ENCODE measurements at places on chromosomes 13 and 19.
A peak's percentile ranks its signal among the peaks of the same experiment; 100 is the strongest.

DNA sequence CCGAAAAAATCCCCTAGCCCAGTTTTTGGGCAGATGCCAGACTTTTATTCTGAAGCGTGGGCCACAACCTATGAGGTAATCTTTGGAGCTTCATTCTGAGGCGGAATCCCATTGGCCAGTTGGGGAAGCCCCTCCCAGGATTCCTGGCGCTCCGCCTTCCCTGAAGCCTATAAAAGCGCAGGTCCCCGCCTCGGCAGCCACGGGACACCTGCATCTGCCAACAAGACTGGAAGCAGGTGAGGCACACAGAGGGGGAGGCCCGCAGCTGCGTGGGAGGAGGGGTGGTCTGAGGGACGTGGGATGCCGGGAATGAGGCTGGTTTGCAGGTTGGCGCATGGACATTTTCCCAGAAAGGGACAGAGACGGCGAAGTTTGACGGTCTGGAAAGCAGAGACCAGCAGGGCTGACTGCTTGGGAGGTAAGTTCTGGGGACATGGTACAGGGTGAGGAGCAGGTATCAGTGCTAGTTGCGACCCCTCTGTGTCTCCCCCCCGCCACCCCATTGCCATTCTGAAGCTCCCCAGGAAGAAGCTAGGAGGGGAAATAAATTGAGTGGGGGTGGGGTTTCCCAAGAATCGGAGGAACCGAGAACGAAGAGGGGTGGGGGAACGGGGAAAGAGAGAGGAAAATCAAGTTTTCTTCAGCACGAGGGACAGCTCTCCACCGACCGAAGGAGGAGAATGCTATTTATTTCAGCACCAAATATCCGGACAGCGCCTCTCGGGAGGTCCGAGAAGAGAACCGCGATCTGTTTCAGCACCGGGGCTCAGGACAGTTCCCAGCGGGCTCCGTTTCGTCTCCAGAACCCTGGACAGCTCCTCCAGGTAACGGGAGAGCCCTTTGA, 22.4 kb upstream of the FEM1A start:
- peak; percentile 41 for DNase-seq

DNA sequence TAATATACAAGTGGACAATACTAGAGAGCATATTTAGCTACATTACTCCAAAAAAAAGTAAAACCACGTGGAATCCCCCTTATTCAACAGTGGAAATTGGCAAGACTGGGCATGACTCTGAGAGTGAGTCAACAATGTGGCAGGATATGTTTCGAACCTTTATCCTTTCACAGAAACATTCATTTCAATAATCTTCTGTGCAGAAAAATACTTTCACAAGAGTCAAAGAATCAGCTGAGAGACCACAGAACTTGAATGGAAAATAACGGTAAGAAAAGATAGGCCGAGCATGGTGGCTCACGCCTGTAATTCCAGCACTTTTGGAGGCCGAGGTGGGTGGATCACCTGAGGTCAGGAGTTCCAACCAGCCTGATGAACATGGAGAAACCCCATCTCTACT, 25.1 kb upstream of the CD70 start:
- no peak for DNase-seq

GRCh38 chr19:54449701-54450069, 686 bp downstream of the LENG8 start:
- no peak for DNase-seq

GRCh38 chr19:17716309-17716929, 2.9 kb upstream of the MAP1S start:
- DNase-seq, result no peak

- no peak for DNase-seq
These were observed 541.4 kb upstream of the SLITRK5 start for GRCh38 chr13:87129602-87130300.

DNA sequence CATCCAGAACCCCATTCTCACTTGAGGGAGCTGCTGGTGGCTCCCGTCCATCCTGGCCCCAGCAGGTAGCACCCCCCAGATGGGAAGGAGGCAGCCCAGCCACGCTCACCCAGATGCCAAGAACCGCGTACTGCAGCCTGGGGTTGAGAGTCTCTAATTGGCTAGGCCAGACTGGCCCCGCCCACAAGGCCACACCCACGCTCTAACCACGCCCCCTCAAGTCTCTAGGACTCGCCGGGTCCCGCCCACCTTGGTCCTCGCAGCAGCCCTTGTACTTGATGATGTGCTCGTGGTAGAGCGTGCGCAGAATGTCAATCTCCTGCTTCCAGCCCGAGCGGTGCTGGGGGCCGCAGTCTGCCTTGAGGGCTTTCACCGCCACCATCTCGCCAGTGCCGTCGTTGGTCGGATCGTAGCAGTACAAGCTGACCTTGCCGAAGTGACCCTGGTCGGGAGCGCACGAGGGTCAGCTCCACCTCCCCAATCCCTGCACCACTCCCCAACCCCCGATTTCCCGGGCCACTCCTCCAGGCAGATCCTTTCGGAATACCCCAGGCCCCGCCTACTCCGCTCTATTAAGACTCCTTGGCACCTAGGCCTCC, 14.5 kb upstream of the ICAM3 start:
- no peak for DNase-seq

DNA sequence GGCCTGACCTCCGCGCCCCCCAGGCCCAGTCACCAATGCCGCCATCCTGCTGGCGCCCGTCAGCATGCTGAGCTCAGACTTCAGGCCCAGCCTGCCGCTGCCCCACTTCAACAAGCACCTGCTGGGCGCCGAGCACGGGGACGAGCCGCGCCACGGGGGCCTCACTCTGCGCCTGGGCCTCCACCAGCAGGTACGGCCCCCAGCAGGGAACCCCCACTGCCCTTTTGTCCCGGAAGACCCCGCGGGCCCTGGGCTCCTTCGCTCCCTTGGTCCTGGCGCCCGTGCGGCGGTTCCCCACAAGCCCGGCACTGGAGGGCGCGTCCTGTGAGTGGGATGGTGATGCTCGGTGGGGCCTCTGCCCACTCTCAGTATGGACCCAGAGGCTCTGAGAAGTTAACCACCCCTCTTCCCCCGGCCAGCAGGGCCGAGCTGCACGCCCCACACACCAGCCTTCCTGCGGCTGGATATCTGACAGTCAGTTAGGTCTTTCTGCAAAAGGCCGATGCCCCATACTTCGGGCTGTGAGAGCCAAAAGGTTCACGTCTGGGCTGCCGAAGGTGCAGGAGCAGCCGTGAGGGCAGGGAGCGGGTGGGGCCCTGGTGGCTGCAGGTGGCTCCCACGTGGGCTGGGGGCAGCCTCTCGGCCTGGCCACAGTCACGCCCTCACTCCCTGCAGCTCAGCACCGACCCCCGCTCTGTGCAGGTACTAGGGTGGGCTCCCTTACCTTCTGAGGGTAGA, 8.0 kb downstream of the WDR18 start:
- DNase-seq, result no peak

DNA sequence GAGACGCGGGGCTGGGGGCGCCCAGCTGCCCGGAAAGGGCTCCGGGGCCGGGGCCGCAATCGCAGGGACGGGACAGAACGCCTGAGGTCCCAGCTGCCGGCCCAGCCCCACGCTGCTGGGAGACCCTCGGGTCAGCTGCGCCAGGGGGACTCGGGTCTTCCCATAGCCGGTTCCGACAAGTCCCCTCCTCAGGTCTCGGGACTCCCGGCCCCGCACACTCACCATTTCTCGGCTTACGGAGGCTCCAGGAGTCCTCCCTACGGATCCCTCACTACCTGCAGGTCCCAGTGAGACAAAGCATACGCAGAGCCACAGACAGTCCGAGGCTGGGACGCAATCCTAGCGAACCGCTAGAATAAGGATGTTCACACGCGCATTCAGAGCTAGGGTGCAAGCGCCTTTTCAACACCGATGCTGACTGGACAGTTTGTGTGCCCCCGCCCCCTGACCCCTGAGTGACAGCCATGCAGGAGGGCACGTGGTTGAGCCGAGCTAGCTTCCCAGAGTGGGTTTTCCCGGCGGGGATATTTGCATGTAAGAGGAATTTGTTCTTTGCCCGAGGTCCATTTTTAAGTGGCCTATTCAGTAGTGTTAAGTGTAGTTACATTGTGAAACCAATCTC, 13.6 kb downstream of the ZNF490 start:
- DNase-seq, result no peak

- DNase-seq, result no peak
These were observed 175.1 kb upstream of the KL start for GRCh38 chr13:32840989-32841713.

DNA sequence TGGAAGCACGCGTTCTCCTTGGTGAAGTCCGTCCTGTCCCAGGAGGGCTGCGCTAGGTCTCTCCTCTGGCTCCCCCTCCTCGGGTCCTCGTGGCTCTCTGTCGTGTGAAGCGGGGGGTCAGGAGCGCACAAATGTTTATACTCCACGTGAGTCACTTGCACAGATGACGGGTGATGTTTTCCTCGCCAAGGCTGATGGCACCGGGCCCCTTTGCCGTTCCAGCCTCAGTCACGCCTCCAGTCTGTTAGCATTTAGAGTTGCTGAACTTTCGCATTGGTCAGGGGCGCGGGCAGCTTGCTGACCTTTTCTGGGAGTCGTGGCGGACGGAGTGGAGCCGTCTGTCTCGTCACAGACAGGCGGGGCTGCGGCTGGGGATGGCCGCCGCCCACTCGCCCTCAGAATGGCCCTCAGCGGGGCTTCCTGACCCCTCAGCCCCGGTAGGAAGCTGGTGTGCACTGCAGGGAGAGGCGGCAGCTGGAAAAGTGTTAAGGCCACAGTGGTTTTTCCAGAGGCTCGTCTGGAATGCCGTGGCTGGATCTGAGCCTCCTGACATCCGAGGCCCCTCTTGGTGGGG, 13.7 kb downstream of the KLHL26 start:
- DNase-seq, result no peak

- no peak for DNase-seq
These were observed 741.1 kb downstream of the DIAPH3 start for GRCh38 chr13:59422646-59423045.

DNA sequence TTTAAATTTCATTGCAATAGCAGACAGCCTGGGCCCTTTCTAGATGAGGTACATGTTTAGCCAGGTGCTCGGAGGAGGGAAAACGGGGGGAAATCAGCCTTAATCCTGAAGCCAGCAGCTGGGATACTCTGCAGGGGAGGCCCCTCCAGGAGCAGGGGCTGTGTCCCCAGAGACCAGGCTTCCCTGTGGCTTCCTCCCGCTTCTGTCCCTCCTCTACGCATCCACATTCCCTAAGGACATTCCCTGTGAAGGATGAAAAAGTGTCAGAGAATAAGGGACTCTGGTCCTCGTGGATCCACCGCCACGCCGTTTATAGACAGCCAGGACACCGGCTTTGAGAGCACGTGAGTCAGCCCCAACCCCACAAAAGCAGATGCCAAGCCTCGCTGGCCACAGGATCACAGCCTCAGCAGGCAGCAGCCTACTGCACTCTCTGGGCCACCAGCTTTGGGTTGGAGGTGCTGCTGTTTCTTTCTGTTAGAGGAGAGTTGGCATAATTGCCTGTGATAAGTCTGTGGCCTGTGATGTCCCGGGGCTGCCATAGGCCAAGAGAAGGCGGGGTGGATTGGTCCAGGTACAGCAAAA, 36.7 kb upstream of the RANBP3 start:
- no peak for DNase-seq

DNA sequence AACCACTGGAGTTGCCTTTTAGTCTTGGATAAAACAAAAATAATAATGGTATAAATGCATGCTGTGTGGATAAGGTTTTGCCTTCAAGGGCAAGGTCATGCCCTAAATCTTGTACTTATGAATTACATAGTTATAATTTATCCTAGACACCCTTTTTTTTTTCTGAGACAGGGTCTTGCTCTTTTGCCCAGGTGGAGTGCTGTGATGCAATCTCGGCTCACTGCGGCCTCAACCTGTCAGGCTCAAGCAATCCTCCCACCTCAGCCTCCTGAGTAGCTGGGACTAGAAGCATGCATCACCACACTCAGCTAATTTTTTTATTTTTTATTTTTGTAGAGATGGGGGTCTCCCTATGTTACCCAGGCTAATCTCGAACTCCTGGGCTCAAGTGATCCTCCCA, 7.7 kb upstream of the DACT3 start:
- DNase-seq, result no peak
